ENCODE measurements at places on chromosomes 12 and 14.

DNA sequence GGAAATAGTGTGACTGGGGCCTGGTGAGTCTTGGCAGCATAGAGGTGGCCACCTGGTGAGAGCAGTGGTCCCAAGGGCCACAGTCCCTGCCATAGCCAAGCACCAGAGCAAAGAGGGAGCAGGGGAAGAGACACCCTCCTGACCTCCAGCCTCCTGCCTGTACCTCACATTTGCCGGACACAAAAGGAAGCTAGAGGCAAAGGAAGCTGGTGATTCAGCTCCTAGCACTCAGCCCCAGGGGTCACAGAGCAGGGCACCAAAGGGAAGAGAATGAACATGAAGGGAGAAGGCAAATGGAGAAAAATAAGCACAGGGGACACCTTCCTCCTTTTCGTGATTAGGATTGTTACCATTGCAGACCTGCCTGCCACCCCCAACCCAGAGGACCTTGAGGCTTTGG lies 216.8 kb downstream of the ZFP36L1 start:
- no peak for ATAC-seq

DNA sequence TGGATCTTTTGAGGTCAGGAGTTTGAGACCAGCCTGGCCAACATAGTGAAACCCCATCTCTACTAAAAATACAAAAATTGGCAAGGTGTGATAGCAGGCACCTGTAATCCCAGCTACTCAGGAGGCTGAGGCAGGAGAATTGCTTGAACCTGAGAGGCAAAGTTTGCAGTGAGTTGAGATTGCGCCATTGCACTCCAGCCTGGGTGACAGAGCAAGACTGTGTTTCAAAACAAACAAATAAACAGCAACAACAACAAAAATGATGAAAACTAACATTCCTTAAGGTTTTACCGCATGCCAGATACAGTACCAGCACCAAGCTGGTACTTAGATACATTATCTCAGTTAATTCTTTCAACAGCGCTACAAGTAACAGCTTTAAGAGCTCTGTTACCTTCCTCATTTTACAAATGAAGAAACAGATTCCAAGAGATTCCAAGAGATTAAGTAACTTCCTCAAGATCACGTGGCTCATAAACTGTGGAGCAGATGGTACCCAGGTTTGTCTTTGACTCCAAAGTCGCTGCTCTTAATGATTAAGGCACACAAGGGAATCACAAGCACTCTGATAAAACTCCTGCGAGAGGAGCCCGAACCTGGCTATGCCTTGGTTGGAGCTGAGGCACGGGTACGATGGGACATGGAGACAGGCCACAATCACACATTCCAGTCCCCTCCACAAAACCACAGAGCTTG lies 17.7 kb upstream of the PLEK2 start:
- ATAC-seq = no peak

DNA sequence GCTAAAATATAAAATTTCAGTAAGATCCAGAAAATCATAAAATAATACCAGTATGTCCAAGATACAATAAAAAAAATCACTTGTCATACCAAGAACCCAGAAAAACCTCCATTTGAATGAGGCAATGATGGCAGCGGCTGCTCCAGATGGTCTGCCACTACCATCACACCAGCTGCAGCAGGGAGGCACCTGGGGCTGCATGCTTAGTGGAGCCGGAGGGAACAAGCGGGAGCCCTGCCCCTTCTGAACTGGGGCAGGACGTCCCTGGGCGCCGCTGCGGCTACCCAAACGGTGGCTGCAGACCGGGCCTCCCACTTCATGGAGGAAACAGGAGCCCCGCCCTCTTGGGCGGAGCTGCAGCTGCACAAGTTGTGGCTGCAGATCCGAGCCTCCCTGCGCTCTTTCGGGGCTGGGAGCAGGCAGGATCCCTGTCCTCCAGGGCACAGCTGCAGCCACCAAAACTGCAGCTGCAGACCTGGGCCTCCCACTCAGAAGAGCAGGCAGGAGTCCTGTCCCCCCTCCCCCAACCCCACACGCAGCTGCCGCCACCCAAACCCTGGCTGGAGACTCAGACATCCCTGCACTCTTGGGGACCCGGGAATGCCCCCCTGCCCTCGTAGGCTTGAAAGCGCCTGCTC lies 36.1 kb upstream of the OR5AU1 start:
- peak; percentile 99 for ATAC-seq

GRCh38 chr14:94028450-94028826 lies 2.3 kb downstream of the OTUB2 start:
- peak; percentile 3 for ATAC-seq

DNA sequence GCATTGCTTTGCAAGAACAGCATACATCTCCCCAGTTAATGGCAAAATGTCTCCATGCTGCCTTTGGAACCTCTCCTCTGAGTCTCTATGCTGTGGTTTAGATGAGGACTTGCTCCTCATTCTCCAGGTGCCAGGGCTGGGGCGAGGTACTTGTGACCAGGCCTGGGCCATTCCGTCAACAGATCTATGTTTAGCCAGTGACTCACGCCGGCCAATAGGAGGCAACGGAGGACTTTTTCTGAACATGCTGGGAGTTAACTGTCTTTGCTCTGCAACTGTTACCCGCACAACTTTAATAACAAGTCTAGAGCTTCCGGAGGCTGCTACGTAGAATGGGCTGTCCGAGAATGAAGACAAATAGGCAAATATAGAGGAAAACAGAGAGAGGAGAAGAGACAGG lies 214.2 kb downstream of the GLT1D1 start:
- ATAC-seq = no peak

DNA sequence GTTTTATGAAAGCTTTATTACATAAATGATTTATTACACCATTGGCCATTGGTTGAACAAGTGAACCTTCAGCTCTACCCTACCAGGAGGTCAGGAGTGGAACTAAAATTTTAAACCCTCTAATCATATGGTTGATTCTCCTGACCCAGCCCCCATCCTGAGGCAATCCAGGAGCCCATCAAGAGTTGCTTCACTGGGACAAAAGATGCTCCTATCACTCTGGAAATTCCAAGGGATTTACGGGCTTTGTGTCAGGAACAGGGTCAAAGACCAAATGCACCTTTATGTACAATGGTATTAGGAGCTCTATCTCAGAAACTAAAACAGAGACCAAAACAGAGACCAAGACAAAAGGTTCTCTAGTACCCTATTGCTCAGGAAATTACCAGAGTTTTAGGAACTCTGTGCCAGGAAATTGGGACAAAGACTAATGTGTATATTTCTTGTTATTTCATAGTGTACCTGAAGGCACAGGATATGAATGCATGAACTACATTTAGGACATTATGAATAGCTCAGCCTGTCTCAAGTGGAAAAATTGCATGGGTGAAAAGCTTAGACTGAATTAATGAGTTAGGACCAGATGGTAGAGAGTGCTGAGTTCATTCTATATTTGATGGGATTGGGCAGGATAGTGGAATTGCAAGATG lies 171.7 kb upstream of the FLRT2 start:
- no peak for ATAC-seq

DNA sequence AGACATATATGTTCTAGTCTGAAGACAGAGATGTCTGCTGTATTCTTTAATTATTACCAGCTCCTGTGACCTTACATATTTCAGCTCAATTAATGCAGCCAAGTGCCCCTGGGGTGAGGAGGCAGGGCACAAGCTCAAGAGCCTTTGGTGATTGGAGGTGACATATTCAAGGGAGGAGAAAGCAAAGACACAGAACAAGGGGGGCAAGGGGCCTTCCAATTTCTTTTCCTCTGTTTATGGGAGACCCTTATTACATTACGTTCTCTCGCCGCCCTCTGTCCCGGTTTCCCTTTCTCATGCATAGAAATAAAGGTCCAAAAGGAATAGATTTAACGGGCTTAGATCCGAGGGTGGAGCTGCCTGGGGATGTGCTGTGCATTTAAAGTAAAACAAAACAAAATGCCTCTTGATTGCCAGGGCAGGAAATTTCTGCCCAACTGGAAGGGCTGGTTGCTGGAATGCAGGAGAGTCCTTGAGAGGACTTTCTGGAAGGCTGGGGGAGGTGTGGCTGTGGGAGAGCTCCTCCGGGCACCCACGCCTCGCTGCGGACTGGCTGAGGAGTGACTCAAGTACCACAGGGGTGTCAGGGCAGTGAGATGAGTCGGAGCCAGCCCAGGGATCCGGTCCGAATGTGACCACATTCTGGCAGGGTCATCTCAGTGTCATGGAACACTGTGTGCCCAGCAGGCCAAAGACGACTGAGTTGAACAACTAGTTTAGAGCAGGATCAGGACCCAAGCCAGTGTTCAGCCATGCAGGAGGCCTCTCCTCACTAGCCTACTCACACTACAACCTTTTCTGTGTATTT lies 32.1 kb upstream of the GSG1 start:
- ATAC-seq = no peak

DNA sequence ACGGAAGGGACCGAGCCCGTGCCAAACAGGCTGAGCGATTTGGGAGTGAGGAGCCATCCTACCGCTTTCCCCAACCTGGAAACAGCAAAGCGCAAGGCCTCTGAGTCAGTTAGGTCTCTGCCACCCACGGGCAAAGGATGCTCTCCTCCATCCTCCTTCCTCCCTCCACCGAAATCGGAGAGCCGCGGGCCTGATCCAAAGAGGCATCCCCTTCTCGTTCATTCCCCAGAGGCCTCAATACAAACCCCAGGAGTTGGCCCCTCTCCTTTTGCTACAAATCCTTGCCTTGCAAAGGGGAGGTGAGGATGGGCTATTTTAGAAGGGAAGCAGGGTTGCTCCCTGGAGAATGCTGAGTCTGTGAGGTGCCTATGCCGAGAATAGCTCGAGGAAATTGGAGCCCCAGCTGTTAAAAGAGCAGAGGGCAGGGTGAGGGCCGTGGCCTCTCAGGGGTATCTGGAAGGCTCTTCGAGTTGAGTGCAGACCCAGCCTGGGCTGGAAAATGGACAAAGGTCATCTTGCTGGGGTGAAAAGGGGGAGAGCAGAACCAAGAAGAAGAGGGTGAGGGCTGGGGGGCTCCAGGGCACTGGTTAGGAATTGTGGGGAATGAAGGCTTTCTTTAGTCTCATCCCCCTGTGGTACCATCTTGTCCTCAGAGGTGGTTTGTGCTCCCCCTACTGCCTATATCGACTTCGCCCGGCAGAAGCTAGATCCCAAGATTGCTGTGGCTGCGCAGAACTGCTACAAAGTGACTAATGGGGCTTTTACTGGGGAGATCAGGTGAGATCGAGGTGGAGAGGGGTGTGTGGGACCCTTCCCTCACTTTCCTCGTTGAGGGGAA lies 1.1 kb downstream of the TPI1 start:
- ATAC-seq = no peak

DNA sequence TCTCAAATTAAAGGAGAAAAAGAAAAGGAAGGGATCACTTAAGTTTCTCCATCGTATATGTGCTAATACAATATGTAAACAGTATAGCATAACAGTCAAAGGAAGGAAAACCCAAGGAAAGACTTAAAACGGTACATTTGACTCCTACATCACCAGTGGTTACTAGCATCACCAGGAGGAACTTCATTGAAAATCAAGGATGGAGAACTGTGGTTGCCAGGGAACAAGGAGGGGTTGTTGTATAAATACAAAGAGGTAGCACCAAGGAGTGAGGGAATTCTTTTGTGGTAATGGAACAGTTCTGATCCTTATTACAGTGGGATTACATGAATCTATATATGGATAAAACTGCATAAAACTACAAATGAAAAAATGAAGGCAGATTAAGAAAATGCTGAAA lies 1.6 kb downstream of the ZFYVE26 start:
- no peak for ATAC-seq

- ATAC-seq = no peak
Measured at GRCh38 chr14:31229638-31230572, 22.3 kb upstream of the HECTD1 start.

DNA sequence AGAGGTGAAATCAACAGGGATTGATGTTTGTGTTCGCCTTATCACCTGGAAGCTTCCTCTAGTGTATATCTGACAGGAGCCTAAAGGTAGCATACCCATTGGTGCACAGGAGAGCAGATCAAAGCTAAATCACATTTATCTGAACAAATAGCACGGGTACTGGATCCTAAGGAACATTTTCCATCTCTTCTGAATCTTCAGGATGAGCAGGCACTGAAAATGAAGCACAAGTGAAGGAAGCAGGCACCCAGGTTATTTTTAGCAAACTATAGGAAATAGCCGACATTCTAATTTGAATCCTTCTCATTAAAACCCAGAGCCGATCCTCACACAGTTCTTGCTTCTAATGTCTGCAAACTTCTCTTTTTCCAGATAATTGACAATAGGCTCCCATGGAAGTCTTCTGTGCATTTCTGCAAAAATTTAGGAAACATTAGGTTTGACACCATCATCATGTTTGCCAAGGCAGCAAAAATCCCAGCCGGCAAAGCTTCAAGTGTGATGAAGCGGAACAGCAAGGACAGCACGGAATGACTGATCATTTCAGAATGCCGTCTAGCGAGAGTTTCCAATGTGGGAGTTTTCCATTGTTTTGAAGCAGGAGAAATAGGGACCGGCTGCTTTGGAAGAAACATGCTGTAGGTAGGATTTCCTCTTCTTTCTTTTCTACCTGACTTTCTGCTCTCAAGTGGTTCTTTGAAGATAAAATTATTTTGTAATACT lies 24.3 kb upstream of the RGS6 start:
- ATAC-seq = no peak

- no peak for ATAC-seq
Measured at GRCh38 chr12:17151917-17152316, 546.0 kb upstream of the LMO3 start.

DNA sequence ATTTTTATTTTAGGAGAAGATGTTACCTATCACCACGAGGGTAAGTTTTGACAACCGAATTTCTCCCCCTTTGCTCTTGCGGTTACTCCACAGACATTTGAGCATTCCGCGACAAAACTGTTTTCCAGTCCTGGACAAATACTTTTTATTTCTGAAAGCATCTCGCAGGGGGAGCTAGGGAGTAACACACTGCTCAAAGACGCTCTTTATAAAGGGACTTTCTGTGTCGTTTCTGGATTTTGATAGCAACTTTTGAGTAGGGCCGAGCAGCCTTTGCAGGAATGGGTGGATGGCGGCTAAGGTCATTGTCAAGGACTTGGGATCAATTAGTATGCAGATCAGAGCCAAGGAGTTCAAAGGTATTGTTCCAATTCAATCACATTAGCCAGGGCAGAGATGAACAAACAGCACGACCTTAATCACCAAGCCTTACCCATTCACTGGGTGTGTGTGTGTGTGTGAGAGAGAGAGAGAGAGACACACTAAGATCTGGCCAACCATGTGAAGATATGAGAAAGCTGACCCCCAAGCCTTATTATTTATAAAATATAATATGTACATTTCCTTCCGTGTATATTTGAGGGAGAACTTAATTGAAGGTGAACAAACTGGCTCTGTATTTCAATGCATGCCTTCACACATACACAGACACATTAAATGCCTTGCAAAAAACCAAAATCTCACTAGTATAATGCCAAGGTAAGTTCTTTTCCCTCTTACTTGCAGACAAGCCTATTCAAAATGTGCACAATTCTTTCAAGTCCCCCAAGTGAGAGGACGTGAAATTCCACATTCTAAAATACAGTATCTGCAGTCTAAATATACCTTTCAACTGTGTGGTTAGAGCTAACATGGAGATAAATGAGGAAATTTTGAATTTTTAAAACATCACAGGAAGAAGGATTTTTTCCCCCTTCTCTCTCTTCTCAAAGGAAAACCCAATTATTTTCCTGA lies 613.8 kb downstream of the VRK1 start:
- ATAC-seq = no peak

DNA sequence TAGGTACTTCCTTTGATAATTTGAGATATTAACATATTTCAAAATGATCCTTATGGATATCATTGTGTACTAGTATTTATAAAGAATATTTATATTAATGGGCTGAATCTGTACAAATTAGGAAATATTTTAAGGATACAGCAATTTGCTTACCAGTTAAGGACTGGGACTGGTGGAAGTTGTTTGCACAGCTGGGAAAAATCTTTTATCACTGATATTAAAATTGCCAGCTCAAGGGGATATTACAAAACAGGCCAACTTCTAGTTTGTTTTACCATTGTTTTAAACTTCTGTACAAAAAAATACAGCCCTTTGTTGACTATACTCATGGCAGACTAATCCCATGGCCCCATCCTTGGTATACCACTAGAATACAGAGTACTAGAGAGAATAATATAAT lies 133.2 kb upstream of the DDHD1 start:
- ATAC-seq = no peak

Measured in stimulated activated memory B cell treated with anti-CD40 and anti-IgM and Interleukin-4, amounts not matched to agents 10 μg/mL and 1 μg/mL and 100 μg/mL, for 72 hours (primary cell).